Activated T-helper 17 cell treated with anti-CD3 and anti-CD28 coated beads, Interleukin-2, amount 50 U/mL, for 72 hours (primary cell): ENCODE measurements at places on chromosomes 2 and 18. TPM values are rescaled to one million over a fixed set of nuclear protein-coding genes. Genes with fewer than 3 reads are reported as not detected.

Gene SLC16A14
- not detected for total RNA-seq

Gene ZCCHC2
- 45.4 TPM for total RNA-seq

Gene CCDC102B
- total RNA-seq = 1.8 TPM

Gene CHRNG
- not detected for total RNA-seq

Gene SEPTIN10
- total RNA-seq = 7.5 TPM

Gene ANKRD30B
- total RNA-seq = not detected

Gene TNFRSF11A
- 26.8 TPM for total RNA-seq

Gene EMILIN1
- 0.93 TPM for total RNA-seq

Gene SLC66A2
- 19.5 TPM for total RNA-seq

Gene STARD6
- not detected for total RNA-seq

Gene CBLN2
- total RNA-seq = not detected

Gene MC5R
- not detected for total RNA-seq

Gene PLGLB2
- total RNA-seq = 1.6 TPM

Gene EIPR1
- total RNA-seq = 45.7 TPM

Gene FBXO36
- total RNA-seq = 0.67 TPM

Gene ANKRD53
- total RNA-seq = 0.56 TPM

Gene CDH19
- not detected for total RNA-seq

Gene PAX8
- total RNA-seq = 1.6 TPM

Gene HOXD4
- total RNA-seq = not detected

Gene LRRC30
- not detected for total RNA-seq

Gene TEX44
- not detected for total RNA-seq

Gene ARHGAP25
- 95.9 TPM for total RNA-seq

Gene SLC14A1
- total RNA-seq = 0.17 TPM

Gene IMP4
- total RNA-seq = 134 TPM

Gene MYO3B
- total RNA-seq = 0.79 TPM

Gene BBS5
- total RNA-seq = 4.0 TPM

Gene DYNC1I2
- total RNA-seq = 30.0 TPM

Gene TEKT4
- total RNA-seq = not detected

Gene CRYGD
- not detected for total RNA-seq

Gene KLHL41
- total RNA-seq = not detected

Gene ALPI
- total RNA-seq = not detected

Gene COBLL1
- 0.48 TPM for total RNA-seq

Gene TSGA10
- total RNA-seq = 3.5 TPM

Gene RBM44
- 2.1 TPM for total RNA-seq

Gene ITPRIPL1
- total RNA-seq = 55.9 TPM

Gene CHAC2
- 3.3 TPM for total RNA-seq

Gene IL18RAP
- total RNA-seq = 5.6 TPM

Gene PCGF1
- total RNA-seq = 32.8 TPM

Gene LONRF2
- total RNA-seq = 0.16 TPM

Gene NAT8
- not detected for total RNA-seq

Gene UBXN4
- total RNA-seq = 122 TPM

Gene FAM237A
- total RNA-seq = not detected

Gene FMNL2
- 2.7 TPM for total RNA-seq

Gene HOXD12
- not detected for total RNA-seq
